ENCODE measurements at places on chromosomes 3 and 15. TPM values are rescaled to one million over a fixed set of nuclear protein-coding genes. Genes with fewer than 3 reads are reported as not detected.
A peak's percentile ranks its signal among the peaks of the same experiment; 100 is the strongest.

The GJD2 gene
- total RNA-seq = 42.3 TPM

The TRPM1 gene
- not detected for total RNA-seq

The CDCP1 gene
- 0.48 TPM for total RNA-seq

The MASP1 gene
- total RNA-seq = 26.2 TPM

- DNase-seq = no peak
- H3K36me3 ChIP-seq = no peaks in the 10 kb centered on the region
- H3K4me1 ChIP-seq = no peaks in the 10 kb centered on the region
Measured at GRCh38 chr3:63471781-63472180, 180.7 kb upstream of the SNTN start.

DNA sequence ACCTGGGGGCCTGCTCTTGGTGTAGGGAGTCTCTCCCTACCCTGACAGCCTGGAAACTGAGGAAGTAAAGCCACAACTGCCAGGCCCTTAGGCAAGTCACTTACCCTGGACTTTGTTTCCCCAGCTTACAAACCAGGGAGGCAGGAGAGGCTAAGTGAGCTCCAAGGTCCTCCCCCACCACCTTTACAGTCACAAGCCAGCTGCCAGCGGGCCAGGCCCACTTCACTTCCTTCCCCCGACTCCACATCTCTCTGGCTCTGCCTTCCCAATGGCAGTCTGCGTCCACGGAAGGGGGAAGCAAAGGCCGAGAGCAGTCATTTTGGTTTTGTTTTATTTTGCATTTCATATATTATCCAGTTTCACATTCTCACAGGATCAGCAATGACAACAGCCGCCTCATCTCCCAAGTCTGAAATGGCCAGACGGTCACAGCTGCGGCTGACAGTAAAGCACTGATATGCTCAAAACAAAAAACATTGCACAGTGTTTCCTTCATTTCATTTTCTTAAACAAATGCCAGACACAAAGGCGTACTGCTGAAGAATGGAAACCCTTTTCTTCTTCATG is 35.7 kb downstream of the RBPMS2 start:
- peaks cover 42% of the 10 kb centered on the region for H3K36me3 ChIP-seq
- H3K27ac ChIP-seq = peak overlapping the region; percentile 76
- no peak for DNase-seq

DNA sequence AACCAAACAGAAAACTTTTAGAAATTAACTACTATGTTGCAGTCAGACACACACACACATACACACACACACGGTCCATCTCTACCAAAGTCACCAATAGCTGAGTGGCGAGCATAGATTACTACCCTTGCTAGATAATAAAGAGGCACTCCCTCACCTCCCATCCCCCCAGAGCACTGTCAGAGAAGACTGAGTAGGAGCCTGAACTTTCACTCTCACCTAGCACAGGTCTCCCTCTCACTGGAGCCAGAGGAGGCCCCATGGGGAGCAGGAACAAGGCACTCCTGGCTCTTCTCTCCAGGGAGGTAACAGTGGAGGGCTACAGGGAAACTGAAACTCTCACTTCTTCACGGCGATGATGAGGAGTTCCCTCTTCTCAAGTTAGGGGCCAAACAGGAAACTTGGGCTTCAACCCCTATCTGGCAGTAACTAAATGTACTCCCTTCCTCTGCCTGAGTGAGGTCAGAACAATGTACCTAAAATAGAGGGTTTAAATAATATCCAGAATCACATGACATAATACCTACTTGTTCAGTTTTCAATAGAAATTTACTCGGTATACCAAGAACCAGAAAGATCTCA is 975.3 kb upstream of the GBE1 start:
- DNase-seq = no peak
- H3K4me1 ChIP-seq = no peaks in the 10 kb centered on the region
- no peak overlapping the region for H3K4me3 ChIP-seq
- no peaks in the 10 kb centered on the region for H3K27me3 ChIP-seq

The ATP13A3 gene
- total RNA-seq = 284 TPM

- H3K4me1 ChIP-seq = no peaks in the 10 kb centered on the region
- H3K36me3 ChIP-seq = no peaks in the 10 kb centered on the region
- H3K27me3 ChIP-seq = no peaks in the 10 kb centered on the region
- no peak for DNase-seq
Measured at GRCh38 chr15:67300266-67301025, 45.9 kb downstream of the IQCH start.

- no peaks in the 10 kb centered on the region for H3K4me1 ChIP-seq
- H3K4me3 ChIP-seq = no peak overlapping the region
- H3K36me3 ChIP-seq = no peaks in the 10 kb centered on the region
- no peaks in the 10 kb centered on the region for H3K27me3 ChIP-seq
Measured at GRCh38 chr15:47794252-47794914, 77.1 kb downstream of the SEMA6D start.

GRCh38 chr3:37779289-37780152 is 82.2 kb upstream of the CTDSPL start:
- DNase-seq = no peak
- no peaks in the 10 kb centered on the region for H3K36me3 ChIP-seq
- no peaks in the 10 kb centered on the region for H3K4me1 ChIP-seq
- no peaks in the 10 kb centered on the region for H3K27me3 ChIP-seq

DNA sequence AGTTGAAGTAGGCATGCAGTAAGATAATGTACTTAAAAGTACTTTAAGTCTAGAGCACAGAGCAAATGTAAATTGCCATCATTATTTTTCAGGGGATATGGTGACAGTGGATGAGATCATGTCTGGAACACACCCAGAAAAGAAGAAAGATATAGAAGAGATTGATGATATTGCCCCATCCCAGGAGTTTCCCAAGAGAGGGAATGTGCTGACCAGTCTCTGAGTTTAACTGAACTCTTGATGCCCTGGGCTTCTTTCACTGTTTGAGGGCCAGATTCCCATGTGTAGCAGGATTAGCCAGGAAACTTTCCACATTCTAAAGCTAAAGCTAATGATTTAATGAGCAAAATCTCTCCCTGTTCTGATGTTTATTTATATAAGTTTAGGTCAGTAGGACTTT is 366.8 kb upstream of the UMPS start:
- H3K27ac ChIP-seq = no peak overlapping the region
- H3K4me1 ChIP-seq = no peaks in the 10 kb centered on the region
- no peaks in the 10 kb centered on the region for H3K36me3 ChIP-seq
- no peak for DNase-seq

DNA sequence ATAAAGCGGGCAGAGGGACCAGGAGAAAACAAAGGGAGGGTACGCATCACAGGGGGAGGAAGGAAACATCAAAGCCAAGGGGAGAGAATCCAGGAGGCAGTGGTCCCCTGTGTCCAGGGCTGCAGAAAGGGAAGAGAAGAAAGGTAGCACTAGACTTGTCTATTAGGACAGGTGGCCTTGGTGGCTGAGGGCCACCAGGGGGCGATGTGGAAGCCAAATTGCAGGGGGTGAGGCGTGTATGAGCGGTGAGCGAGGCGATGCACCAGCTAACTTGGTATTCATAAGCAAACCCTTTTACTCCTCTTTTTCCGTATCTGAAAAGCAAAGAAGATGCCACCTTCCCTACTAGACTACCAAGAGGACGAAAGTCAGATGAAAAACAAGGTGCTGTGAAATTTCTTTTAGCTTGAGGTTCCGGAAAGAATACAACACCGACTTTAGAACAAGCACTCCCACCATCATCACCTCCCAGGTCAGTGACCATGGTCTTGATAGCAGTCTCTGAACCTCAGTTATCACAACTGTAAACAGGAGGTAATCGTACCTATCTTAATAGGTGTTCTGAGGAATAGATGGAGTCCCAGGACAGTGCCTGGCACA is 654.4 kb upstream of the ADAMTS9 start:
- H3K36me3 ChIP-seq = no peaks in the 10 kb centered on the region
- no peaks in the 10 kb centered on the region for H3K27me3 ChIP-seq
- H3K4me3 ChIP-seq = no peak overlapping the region
- no peaks in the 10 kb centered on the region for H3K4me1 ChIP-seq
- no peak overlapping the region for H3K27ac ChIP-seq
- no peak for DNase-seq

- H3K36me3 ChIP-seq = peaks cover 32% of the 10 kb centered on the region
- no peak for DNase-seq
- peak overlapping the region; percentile 77 for H3K27ac ChIP-seq
- no peaks in the 10 kb centered on the region for H3K27me3 ChIP-seq
Measured at GRCh38 chr3:57893668-57894067, 114.6 kb upstream of the FLNB start.

- H3K27me3 ChIP-seq = no peaks in the 10 kb centered on the region
- no peaks in the 10 kb centered on the region for H3K4me1 ChIP-seq
- no peaks in the 10 kb centered on the region for H3K36me3 ChIP-seq
Measured at GRCh38 chr3:155420881-155421486, 127.5 kb upstream of the STRIT1 start.

DNA sequence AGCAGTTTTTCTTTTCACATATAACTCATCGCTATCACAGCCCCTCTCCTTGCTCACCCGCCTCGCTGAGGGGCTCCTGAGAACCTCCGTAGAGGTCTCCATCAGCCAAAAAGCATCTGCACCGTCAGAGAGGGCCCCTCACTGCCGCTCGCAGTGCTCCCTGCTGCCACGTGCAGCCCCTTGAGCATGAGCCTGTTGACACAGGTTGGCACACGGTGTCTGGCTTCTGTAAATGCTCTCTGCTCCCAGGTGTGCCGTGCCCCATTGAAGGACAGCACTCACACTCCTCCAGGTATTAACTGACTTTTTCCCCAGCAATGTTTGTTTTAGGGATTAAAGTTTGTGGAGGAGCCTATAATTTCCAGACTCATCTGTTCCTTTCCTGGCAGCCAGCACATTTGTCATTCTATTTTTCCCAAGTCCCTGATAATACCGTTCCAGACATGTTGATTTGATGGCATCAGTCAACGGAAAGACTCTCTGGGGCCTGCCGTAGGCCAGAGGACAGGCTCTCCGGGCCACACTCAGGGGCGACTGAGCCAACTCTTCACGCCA is 2.1 kb upstream of the FURIN start:
- H3K27ac ChIP-seq = no peak overlapping the region
- H3K4me1 ChIP-seq = peaks cover 43% of the 10 kb centered on the region
- DNase-seq = no peak
- H3K27me3 ChIP-seq = no peaks in the 10 kb centered on the region
- H3K36me3 ChIP-seq = no peaks in the 10 kb centered on the region

GRCh38 chr3:22536541-22536940 is 666.6 kb upstream of the UBE2E2 start:
- no peaks in the 10 kb centered on the region for H3K4me1 ChIP-seq
- H3K27ac ChIP-seq = no peak overlapping the region
- no peaks in the 10 kb centered on the region for H3K36me3 ChIP-seq
- H3K27me3 ChIP-seq = no peaks in the 10 kb centered on the region
- no peak overlapping the region for H3K4me3 ChIP-seq

DNA sequence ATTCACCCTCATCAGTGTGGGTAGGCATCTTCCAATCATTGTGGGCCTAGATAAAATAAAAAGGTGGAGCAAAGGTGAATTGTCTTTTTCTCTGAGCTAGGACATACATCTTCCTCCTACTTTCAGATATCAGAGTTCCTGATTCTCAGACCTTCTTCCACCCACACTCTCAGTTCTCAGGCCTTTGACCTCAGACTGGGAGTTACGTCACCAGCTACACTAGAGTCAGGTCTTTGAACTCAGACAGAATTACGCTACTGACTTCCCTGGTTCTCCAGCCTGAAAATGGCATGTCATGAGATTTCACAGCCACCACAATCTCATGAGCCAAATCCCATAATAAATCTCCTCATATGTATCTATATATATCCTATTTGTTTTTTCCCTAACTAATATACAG is 39.0 kb downstream of the STRIT1 start:
- H3K36me3 ChIP-seq = no peaks in the 10 kb centered on the region
- H3K4me3 ChIP-seq = no peak overlapping the region
- no peaks in the 10 kb centered on the region for H3K4me1 ChIP-seq
- no peak for DNase-seq
- H3K27ac ChIP-seq = no peak overlapping the region
- H3K27me3 ChIP-seq = no peaks in the 10 kb centered on the region

- peaks cover 90% of the 10 kb centered on the region for H3K4me1 ChIP-seq
- no peaks in the 10 kb centered on the region for H3K27me3 ChIP-seq
- H3K36me3 ChIP-seq = no peaks in the 10 kb centered on the region
- no peak for DNase-seq
- peak overlapping the region; percentile 25 for H3K27ac ChIP-seq
Measured at GRCh38 chr3:42175386-42176240, 84.5 kb downstream of the TRAK1 start.
